Stimulated activated CD8-positive, alpha-beta memory T cell treated with anti-CD3 and anti-CD28 coated beads, Interleukin-2, amount 100 ng/mL, for 48 hours (primary cell): ENCODE measurements at places on chromosomes 6 and 20.

DNA sequence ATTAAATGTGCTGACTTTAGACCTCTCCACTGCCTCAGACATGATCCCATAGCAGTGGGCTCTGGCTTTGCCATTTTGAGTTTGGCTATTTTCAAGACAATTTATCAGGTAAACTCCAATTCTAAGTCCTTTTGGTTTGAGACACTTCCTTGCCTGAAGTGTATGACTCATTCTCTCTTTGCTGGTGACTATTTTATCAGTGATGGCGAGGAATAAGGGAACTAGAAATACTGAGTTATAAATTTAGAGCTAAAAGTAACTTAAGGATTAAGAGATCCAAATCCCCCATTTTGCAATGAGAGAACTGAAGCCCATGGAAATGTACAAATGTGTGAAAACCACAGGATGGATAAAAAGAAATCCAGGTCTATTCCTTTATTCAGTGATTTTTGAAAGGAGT lies 30.9 kb upstream of the CD83 start:
- no peak for DNase-seq

DNA sequence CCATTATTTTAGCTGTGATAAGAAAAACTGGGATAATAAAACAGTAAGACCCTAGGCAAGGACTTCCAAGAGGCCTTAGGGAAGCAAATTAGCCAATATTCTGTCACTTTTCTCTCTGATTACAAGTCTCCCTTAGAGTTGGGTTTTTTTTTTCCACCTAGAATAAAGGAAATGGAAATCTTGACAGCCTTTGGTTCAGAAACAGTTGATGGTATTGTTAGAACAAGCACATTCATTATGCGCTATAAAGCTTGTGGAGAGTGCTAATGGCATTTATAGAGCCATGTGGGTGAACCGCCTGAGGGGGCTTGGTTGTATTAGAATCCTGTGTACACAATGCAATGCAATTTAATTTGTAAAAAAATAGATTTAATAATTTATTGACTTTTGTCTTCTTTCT lies 88.9 kb upstream of the OGFRL1 start:
- DNase-seq: no peak

GRCh38 chr6:125637207-125637606 lies 112.2 kb upstream of the HEY2 start:
- DNase-seq: no peak

- DNase-seq: no peak
Observed at GRCh38 chr20:57613481-57613921, 6.7 kb downstream of the ZBP1 start.

GRCh38 chr6:5133943-5134342 lies 48.8 kb downstream of the PPP1R3G start:
- no peak for DNase-seq

GRCh38 chr6:79167931-79168694 lies 66.4 kb downstream of the HMGN3 start:
- DNase-seq: no peak

- DNase-seq: no peak
Observed at GRCh38 chr6:128284128-128284527, 236.3 kb downstream of the PTPRK start.

DNA sequence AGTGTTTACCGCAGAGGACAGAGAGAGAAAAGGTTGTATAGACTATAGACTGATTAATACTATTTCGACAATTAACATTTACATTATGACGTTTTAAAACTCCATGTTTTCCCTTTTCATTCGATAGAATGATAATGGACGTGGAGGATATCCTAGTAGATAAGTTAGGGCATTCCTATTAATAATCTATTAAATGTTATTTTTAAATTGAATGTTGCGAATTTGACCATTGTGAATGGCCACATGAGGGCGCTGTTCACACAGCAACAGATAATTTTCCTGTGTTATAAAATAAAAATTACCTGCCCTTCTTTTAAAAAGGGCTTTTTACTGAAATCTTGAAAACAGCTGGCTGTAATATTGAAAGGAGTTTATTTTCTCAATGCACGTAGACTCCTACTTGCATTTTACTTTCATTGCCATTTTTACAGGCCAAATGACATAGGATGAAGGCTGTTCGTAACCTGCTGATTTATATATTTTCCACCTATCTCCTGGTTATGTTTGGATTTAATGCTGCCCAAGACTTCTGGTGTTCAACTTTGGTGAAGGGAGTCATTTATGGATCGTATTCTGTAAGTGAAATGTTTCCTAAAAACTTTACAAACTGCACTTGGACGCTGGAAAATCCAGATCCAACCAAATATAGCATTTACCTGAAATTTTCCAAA lies 3.3 kb downstream of the ADGRB3 start:
- DNase-seq: no peak

GRCh38 chr6:22673474-22673873 lies 104.1 kb downstream of the HDGFL1 start:
- DNase-seq: no peak

- DNase-seq: no peak
Observed at GRCh38 chr6:137581019-137581707, 87.0 kb upstream of the OLIG3 start.

DNA sequence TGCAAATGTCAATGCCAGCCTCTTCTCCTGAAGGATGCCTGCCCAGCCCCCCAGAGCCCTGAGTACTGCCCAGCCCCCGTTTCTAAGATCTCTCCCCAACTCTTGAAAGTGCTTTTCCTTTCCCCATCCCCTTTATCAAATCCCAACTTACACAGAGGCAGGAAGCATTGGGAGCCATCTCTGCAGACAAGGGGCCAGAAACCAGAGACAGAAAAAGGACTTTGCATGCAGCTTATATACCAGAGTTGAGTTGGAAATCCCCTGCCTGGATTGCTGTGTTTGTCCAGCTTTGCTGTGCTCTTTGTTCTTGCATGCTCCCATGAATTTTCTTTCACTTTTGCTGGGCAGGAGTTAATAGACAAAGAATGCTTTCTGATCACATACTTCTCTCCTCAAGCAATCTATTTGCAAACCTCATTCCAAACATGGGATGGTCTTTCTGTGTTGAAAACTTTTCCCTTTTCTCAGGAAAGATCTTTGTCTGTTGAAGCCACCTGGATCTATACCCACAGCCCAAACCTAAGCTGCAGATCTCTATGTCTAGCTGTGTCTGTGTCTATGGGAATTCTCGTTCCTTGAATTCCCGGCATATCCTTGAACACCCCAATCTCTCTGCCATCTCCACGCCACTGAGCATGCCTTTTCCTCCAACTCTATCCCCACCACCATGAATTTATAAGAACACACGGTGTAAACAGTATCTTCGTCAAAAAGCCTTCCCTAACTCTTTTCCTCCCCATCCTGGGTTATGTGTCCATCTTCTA lies at the start of gene UBD:
TSS of gene UBD (minus strand) at position 209 of the 764 bp plus-strand sequence. CDS start at position 178, 31 bp downstream.
- DNase-seq: no peak

- no peak for DNase-seq
Observed at GRCh38 chr6:165268987-165269386, 40.4 kb downstream of the C6orf118 start.
